ENCODE measurements at places on chromosomes 1 and 21.

DNA sequence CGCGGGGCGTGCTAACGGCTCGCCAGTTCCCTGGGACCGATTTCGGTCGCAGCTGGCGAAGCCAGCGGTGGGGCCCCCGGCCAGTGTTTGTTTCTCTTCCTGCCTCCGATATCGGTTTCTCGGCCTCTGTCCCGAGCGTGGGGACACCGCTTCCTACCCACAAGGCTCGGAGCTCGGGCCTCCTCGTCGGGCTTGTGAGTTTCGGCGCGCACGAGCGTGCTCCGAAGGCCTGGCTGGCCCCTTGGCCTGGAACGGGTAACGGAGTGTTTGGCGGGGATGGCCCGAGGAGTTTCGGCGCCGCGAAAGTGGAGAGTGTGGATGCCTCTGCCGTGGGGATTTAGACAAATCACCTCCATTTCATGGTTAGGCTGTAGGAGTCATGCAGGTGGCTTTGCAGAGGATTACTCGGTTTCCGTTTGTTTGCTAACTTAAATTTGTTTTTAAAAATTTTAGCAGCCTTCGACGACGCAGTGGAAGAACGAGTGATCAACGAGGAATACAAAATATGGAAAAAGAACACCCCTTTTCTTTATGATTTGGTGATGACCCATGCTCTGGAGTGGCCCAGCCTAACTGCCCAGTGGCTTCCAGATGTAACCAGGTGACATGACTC lies 559 bp downstream of the RBBP4 start:
- DNase-seq, result no peak

DNA sequence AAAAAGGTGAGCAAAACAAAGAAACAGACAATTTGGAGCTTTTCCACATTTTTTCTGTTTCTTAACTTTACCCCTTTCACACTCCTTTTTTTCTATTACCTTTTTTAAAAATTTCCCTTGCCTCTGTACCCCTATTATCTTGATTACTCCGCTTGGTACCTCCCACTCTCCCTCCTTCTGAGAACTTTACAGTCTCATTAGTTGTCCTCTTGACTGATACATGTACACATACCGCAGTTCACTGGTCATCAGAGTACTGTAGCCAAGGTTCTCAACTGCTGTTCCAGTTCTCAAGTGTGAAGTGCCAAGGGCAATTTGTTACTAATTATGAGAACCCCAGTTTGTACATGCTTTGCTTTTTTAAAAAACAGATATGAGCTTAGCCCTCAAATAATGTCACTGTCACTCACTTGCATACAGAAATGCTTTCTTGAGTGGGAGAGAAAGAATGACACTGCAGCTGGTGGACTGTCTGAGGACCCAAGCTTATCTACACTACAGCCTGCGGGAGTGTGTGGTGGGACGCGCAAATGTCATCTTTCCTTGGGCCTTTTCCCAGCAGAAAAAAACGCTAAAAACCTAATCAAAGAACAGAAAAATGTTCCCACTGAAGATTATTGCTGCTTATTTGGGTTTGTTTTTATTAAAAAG lies 160.8 kb downstream of the DISP1 start:
- DNase-seq, result no peak

- DNase-seq, result no peak
Measured at GRCh38 chr1:58943776-58944175, 159.9 kb upstream of the JUN start.

DNA sequence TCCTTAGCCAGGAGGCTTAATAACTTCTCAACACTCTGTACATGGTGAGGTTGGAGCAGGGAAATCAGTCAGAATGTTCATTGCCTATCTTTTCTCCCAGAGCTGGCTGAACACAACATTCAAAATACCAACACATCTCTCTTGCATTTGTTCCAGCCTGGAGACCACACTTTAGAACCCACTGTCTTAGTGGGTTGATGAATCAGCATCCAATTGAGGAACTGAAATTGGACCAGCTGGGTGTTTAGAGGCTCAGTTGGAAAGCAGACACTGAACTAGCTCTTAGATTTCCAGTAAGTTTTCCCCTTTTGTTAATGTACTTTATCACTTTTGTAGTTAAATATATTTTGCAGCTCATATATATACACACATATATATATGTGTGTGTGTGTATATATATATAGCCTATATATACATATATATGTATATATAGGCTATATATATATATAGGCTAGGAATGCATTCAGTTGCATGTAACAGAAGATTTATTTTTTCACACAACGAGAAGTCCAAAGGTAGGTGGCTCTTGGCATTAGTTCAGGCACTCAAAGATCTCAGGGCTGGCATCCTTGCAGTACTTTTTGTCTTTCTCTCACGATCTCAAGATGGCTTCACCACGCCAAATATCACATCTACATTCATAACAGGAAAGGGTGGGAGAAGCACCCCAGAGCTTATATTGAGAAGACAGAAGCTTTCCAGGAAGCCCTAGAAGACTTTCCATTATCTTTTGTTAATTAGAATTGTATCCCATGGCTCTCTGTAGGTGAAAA lies 35.0 kb upstream of the HUNK start:
- no peak for DNase-seq

DNA sequence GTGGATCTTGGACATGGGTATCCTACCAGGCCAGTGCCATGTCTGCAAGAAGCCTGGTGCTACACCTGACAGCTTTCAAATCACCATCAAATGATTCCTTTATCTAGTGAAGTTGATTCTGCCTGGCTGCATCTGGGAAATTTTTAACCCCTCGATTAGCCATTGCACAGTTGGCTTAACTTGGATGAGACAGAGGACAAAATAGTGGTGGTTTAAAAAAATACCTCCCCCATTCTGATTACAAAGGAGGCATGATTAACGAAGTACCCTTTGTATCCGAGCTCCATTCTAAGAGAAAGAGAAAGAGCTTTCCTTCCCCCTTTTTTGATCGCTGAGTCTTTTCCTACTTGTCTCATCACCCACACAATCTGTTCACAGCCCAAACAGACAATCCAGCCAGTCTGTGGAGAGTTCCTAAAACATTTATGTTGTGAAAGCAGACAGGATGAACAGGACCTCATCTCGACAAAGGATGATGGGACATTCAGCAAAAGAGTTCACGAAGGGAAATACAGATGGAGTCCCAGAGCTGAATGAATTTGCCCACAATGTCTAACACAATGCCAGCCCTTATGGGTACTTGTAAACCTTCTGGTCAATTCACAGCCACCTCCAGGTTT lies 20.5 kb downstream of the WLS start:
- no peak for DNase-seq

GRCh38 chr1:3276341-3276800 lies 178.1 kb upstream of the ARHGEF16 start:
- no peak for DNase-seq

GRCh38 chr1:34800214-34800613 lies 7.4 kb downstream of the GJA4 start:
- DNase-seq, result no peak

DNA sequence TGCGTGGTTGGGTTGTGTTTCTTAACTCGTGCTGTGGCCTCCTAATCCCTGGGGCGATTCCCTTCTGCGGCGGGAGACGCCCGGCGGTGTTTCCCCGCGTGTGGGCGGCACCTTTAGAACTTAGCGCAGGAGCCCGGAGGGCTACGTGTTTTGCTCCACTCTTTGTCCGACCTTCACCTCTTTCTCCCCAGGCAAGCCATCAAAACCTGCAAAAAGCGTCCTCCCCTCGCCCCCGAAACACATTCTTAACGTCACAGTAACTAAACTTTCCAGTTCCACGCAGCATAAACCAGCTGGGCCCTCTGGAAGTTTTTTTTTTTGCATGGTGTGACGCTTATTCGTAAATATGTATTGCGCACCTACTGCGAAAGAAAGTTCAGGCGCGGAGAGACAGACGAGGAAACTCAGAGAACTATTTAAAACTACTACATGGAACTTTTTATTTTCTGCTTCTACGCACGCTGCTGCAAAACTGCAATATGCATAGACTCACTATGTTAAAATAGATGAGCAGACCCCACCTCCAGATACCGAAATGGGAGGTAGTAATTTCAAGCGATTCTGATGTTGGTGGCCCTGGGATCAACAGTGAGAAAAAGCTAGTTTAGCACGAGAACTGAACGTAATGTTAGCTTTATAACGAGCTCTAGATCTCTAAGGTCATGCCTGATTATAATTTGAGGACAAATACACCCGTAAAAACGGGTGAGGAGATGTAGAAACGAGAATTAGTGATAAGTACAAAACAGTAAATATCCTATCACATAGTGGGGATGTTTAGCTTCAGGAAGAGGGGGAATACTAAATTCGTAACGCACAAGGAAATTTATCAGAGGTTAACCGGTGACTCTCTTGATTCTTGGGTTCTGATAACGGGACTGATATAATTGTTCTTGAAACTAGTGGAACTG lies 920 bp downstream of the MTR start:
- peak; percentile 20 for DNase-seq

GRCh38 chr1:91171898-91172297 lies 150.1 kb upstream of the ZNF644 start:
- no peak for DNase-seq

DNA sequence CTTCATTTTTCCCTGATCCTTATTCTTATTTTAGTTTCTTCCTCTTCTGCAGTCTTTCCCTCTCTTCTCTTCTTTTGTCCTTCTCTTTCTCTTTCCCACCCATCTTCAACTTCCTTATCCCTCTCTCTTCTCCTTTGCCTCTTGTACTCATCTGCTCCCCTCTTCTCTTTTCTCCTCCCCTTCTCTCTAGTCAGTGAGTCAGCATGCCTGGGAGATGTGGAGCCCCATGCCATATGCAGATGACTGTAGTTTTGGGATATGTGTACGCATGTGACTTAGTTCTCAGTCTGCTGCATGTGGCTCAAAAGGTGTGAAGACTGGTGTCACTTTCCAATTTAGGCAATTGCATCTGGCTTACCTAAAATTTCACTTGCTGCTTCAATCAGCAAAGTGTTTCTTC lies 10.4 kb downstream of the DNAJC6 start:
- no peak for DNase-seq

- DNase-seq, result no peak
Measured at GRCh38 chr1:181119093-181119989, 30.8 kb downstream of the IER5 start.

DNA sequence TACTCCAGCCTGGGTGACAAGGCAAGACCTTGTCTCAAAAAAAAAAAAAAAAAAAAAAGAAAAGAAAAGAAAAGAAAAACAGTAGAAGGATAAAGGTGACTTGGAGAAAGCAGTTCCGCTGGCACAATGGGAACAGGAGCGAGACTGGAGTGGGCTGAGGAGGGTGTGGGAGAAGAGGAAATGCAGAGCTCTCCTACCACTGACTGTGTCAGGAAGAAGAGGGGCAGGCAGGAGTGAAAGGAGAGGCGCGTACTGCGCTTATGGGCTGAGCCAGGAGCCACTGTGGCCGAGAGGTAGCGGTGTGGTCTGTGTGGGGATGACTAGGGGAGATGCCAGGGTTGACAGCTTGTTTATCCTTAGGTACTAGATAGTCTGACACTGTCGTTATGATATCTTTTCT lies 6.4 kb upstream of the PROK1 start:
- no peak for DNase-seq

DNA sequence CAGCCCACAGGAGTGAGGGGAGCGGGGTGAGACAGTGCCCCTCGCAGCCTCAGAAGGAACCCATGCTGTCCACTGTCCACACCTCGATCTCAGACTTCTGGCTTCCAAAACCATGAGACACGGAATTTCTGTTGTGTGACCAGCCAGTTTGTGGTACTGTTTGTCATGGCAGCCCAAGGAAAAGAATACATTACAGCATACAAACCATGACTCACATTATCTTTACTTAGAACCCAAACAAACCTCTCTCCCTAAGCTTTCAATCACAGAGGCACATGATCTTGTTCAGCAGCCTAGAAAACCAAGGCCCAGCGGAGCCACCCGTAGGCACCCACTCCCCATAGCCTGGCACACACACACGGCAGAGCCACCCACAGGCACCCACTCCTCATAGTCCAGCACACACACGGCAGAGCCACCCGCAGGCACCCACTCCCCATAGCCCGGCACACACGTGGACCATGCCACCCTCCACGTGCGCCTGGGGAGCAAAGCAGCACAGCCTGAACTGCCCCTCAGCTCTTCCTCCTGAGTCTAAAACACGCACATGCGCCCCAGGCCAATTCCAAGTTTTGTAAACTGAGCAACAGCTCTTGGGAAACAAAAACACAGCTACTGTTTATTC lies 458 bp upstream of the KRTAP10-4 start:
- DNase-seq, result no peak

- no peak for DNase-seq
Measured at GRCh38 chr1:15332525-15332924, 77.2 kb upstream of the EFHD2 start.

- DNase-seq, result no peak
Measured at GRCh38 chr1:6109688-6110087, 64.0 kb downstream of the KCNAB2 start.

GRCh38 chr1:192474080-192474683 lies 101.4 kb upstream of the RGS1 start:
- DNase-seq, result no peak

- peak; percentile 48 for DNase-seq
Measured at GRCh38 chr1:172699111-172699510, 40.2 kb downstream of the FASLG start.

GRCh38 chr1:29033829-29034466 lies 89.8 kb downstream of the TMEM200B start:
- DNase-seq, result no peak

DNA sequence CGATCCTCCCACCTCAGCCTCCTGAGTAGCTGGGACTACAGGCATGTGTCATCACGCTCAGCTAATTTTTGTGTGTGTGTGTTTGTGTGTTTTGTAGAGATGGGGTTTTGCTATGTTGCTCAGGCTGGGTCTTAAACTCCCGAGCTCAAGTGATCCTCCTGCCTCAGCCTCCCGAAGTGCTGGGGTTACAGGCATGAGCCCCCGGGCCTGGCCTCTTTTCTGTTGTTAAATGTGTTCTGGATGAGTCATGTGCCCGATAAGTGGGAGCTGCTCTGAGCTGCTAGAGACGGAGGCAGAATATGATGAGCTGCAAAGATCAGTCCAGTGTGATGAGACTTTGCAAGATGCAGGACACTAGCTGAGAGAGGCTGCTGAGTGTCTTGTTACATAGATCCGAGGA lies 75.5 kb downstream of the VPS13D start:
- no peak for DNase-seq

- no peak for DNase-seq
Measured at GRCh38 chr1:7207875-7208646, 422.8 kb downstream of the CAMTA1 start.

GRCh38 chr1:245067257-245067656 lies 87.5 kb upstream of the KIF26B start:
- DNase-seq, result no peak

GRCh38 chr1:112988367-112988766 lies 32.4 kb upstream of the SLC16A1 start:
- no peak for DNase-seq

All from stimulated activated CD8-positive, alpha-beta memory T cell treated with anti-CD3 and anti-CD28 coated beads, Interleukin-7, amount 100 ng/mL, for 1 hour (primary cell).